Spleen (tissue), 13 donors: ENCODE measurements at places on chromosomes 7 and 10.

GRCh38 chr7:114806590-114807162, 115.2 kb upstream of the MDFIC start:
- DNase-seq = no peak

- no peak for DNase-seq
Measured at GRCh38 chr10:21993360-21994001, 10.0 kb downstream of the DNAJC1 start.

DNA sequence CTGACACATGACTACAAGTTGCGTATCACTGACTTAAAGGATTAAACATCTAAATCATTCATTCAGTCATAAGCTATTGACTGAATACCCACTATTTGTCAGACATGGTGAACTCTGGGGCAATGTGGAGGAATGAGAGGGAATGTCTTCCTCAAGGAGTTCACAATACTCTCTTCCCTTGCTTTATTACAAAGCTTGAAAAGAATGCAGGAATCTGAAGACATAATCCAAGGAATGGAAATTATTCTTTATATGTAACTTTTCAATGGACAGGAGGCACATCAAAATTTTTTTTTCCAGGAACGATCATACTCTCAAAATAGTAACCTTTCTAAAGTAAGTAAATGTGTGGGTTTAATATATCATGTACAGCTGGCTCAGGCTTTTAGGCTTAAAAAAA, 111.9 kb downstream of the ATXN7L1 start:
- no peak for DNase-seq

DNA sequence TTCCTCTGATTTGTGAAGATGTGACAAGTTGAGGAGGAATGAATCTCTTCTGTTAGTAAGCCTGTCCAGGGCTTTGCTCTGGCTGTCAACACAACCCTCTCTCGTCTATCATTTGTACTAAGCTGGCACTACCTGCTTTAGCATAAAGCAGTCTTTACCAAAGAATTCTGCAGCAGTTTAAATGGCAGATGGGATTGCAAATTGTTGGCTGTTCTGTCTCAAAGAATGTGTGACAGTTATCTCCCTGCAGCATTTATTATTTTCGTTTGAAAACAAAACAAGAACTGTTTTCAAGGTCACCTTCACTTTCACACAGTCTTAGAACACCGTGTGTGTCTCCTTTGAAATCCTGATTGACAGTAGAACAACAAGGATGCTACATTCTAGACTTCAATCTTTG, 4.8 kb upstream of the LAMB1 start:
- DNase-seq = no peak

- no peak for DNase-seq
Measured at GRCh38 chr7:151597541-151598444, 78.1 kb upstream of the RHEB start.

DNA sequence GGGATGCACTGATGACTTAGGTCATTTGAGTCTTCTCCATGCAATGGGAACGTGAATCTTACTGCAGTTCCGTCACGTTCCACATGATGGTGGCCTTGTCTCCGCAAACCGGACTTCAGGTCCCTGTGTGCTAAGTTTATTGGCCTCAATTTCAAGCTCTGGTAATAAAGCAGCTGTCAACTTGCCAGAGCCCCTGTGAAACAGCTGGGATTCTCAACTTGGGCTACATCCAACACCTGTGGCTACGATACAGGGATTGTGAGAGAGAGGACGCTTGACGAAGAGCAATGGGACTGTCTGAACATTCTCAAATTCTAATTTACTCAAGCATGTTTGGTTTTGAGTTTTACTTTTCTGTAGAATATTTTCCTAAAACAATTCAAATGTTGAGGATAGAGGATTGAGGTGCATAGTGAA, 174.2 kb downstream of the PTN start:
- DNase-seq = no peak

DNA sequence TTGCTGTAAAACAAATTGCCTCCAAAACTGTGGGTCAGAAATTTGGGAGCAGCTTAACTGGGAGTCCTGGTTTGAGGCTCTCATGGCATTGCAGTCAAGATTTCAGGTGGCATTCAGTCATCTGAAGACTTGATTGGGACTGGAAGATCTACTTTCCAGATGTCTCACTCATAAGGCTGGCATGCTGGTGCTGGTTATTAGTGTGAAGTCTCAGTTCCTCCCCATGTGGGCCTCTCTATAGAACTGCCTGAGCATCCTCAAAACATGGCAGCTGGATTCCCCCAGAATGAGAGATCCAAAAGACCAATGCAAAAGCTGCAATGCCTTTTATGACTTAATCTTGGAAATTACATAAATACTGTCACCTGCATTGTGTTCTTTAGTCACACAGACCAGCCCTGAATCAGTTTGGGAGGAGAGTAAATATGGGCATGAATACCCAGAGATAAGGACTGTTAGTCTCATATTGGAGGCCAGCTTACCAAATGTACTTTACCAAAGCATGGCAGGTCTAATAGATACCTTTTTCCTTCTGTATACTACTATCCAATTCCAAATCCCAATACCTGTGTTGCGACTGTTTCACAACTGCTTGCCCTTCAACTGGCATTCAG, 6.5 kb upstream of the HERPUD2 start:
- DNase-seq = no peak

DNA sequence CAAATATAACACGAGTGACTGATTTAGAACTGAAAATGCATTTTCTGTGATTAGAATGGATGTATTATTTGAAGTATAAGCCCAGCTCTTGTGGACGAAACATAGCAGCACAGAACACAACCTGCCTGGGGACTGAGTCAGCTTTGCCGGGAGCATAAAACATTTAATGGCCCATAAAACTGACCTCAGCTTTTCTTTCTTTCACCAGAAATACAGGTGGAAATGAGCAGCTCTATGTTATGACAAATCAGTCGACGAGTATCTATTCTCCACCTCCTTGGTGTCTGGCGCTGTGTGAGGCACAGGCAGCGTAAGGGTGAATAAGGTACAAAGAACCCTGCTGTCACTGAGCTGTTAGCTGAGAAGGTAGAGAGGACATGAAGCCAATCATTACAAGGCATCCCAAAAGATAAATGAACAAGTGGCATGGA, 471.6 kb upstream of the AKR1E2 start:
- no peak for DNase-seq

- no peak for DNase-seq
Measured at GRCh38 chr10:36281831-36282331, 639.8 kb upstream of the FZD8 start.

GRCh38 chr7:32263611-32264010, 193.4 kb upstream of the PDE1C start:
- DNase-seq = no peak

DNA sequence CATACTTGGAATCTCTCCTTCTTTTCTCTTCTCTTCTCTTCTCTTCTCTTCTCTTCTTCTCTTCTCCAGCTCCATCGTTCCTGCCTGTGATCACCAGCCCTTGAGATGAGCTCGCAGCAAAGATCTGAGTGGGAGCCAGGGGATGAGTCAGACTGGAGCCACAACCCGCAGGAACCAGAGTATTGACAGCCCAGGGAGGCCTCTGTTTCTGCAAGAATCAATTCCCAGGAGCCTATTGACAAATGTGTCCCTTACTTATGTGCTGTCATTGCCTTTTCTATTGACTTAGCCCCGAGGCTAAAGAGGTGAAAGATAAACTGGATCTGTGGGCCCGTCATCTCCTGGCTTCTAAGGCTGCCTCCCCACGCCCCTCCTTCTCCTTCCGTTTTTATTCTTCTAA, 13.1 kb upstream of the HABP2 start:
- DNase-seq = no peak

DNA sequence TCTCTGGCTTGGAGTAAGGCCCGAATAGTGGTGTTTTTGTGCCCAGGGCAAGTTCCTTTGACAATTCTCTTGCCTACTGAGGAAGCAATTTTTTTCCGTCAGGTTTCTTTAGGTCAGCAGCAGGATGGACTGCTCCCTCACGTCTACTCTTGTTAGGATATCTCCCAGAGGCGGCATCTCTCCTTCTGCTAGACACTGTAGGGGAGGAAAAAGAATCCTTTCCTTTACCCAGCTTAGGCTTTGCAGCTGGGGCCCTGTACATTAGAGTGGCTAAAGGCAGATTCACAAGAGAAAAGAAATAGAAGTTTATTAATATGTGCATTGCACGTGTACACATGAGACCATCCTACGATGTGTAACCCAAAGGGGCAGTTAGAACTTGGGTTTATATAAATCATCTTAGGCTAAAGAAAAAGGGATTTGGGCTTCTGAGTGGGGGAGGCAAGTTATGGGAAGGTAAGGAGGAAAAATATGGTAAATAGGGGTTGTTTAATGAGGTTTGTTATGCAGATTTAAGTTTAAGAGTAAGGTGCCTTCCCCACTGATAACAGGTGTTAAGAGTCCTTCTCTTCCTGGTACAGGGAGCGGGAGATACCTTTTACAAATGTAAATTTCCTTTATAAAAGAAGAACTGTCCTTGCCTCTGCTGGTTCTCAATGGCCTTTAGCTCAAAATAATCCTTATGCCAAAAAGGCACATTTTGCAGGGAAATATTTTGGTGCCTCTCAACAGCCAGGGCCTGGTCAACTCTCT, 156.4 kb downstream of the AOAH start:
- no peak for DNase-seq

DNA sequence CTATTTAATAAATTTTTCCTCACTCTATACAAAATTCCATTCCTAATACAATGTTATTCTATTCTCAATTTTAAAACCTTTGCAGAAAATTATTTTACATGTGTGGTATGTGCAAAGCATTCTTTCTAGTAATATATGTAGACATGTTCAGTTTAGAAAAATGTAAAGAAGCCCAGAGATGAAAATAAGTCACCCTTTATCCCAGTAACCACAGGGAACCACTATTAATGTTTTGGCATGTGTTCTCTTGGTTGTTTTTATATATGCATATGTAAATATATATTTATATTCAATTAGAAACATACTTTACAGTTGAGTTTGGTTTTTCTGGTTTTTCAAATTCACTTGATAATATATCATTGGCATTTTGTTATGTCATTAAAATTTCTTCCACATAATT, 14.8 kb upstream of the GLCCI1 start:
- DNase-seq = no peak

DNA sequence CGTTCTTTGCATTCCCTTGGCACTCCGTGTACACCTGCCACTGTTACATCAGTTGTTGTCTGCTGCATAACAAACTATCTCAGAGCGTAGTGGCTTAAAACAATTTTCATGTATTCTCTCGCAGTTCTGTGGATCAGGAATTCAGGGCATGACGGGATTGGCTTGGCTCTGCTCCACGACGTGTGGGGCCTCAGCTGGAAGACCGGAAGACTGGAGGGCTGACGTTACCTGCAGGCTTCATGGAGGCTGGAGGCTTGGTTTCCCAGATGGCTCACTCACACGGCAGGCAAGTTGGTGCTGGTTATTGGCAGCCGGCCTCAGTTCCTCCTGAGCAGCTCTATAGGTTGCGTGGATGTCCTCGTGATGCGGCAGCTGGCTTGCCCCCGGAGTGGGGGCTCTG, 25.5 kb downstream of the NYAP1 start:
- no peak for DNase-seq

DNA sequence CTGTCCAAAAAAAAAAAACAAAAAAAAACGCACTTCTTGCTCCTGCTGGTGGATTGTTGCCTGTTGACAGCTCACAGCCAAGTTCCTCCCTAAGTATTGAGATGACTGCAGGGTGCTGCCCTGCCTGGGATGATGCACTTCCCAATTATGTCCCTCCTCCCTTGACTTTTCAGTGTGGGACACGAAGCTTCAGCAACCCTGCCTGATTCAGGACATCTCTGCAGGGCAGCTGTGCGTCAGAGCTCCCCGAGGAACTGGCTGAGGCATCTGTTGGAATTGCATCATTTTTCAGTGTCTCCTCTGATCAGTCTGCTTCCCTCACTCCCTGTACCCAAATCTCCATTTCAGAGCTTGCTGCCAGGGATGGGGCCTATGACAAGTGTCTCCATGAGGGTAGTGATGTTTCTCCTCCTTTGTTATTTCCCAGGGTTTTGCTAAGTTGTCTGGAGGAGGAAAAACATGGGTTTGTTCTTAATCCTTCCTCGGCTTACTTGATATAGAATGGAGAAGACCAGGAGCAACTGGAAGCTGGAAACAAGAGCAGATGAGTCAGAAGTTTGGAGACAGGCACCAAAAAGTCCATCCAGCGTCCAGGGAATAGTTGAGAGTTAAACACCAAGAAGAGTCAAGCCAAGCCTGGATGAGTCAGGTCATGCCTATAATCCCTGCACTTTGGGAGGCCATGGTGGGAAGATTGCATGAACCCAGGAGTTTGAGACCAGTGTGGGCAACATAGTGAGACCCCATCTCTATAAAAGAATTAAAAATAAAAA, 355.1 kb downstream of the GALNT17 start:
- no peak for DNase-seq

DNA sequence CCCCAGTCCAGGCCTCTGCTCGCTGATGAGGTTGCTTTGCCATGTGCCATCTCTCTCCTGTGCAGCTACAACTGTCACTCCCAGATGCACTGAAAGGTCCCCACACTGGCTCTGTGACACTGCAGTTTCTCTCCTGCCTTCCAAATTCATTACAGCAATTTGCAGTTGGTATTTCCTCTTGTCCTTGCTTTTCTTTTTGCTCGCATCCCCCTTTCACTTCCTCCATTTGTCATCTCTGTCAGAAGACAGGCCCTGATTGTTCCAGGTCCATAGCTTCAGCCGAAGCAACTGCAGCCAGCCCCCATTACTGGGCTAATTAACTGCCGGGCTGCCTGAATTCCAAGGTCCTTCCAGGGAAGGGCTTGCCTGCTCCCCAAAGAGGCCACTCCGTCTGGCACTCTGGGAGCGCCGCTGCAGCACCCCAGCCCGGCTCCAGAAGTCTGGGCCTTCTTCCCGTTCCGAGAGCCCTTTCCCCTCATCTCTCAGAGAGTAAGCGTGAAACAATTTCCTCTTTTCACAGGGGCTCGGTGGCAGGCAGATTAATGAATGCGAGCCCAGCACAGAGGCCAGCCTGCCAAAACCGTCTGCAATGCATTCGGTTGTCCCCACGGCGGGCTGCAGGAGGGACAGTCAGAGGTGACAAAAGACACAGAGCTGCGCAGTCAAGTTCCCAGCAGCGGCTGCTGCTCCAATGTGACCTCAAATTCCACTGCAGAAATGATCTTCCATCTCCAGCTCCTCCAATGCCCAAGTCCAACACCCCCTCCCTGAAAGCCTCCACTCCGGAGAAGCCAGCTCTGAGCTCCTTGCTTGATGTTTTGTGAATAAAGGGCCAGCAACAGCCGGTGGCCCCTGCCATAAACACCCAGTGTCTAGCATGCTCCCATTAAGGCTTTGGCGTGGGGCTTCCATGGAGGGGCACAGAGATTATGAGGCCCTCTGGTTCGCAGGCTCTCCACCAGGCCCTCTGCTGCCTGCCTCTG, 279.4 kb upstream of the HABP2 start:
- DNase-seq = peak; percentile 80

- DNase-seq = no peak
Measured at GRCh38 chr7:3649250-3649649, 348.2 kb downstream of the SDK1 start.

GRCh38 chr10:70918851-70919530, 30.6 kb upstream of the PCBD1 start:
- DNase-seq = peak; percentile 63

DNA sequence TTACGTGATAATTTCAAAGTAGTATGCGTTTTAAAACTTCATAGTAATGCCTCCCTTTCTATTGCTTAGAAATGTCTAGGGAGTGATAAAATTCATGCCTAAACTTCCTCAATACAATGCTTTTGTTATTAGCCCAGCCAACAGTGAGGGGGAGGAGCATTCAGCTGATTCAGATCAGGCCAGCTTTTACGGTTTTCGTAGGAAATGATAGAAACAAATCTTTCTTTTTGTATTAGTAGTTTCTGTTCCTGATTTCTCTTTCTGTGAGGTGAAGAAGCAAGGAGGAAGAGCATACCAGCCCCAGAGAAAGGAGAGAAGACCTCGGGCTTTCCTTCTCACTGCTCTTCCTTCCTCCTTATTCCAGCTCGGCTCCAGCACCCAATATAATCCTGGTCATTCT, 35.2 kb upstream of the ITPRID1 start:
- DNase-seq = no peak

GRCh38 chr7:130494431-130494858, 2.6 kb downstream of the MEST start:
- DNase-seq = no peak
